Right renal cortex interstitium (tissue), 3 donors: ENCODE measurements at places on chromosomes 5 and 9.
A peak's percentile ranks its signal among the peaks of the same experiment; 100 is the strongest.

DNA sequence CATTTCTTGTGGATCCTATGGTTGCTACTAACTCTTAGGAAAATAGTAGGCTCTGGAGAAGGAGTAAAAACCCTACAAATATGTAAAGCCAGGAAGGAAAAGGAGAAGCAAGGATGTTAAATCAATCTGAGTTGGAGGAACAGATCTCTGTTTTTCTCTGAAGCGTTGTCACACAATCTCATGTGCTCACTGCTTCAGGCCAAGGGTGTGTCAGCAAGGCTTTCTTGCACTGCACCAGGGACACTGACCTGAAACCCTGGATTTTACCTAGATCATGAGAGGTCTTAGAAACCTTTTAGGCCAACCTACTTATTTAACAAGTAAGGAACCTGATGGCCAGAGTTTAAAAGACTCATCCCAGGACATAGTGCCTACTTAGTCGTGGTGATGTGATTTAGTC lies 12.5 kb upstream of the AGXT2 start:
- DNase-seq = no peak

DNA sequence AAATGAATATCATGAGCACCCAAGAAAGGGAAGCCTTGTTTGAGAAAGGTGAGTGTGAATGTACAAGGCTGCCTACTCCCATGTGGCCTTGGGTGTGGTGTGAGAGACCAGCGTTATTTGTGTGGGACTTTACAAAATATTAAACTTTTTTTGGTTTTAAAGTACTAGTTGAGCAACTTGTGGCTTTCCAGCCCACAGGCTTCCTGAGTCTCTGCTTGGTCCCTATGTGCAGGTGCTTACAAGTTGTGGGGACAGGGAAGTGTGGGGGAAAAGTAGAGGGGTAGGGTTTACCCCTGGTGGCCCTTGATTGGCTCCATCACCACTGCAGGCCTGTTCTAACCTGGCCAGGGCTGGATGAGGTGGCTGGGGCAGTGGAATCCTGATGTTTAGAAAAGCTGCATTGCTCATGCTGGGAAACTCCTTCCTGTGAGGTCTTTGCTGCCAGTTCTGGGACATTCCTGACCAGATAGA lies 19.7 kb downstream of the PTTG1 start:
- DNase-seq = no peak

- peak; percentile 17 for DNase-seq
These were observed 43.6 kb upstream of the C5orf46 start for GRCh38 chr5:147949711-147950573.

DNA sequence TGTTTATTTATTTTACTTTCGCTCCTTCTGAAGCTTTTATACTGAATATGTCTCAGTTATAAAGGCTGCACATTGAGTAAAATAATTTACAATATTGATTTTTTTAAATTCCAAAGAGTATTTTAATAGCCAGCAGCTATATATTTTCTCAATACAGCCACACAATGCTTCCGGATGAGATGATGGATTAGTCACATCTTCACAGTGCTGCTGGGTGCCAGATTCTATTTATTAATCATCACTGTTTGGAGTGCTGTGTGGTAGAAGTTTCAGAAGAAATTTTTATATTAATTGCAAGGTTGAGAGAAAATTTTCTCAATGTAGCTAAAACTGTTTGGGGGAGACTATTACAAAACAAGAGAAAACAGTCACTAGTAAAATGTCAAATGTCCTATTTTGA lies 989.8 kb downstream of the TLE4 start:
- no peak for DNase-seq

- DNase-seq = no peak
These were observed 27.2 kb downstream of the NDUFAF2 start for GRCh38 chr5:60972231-60972630.

- DNase-seq = no peak
These were observed 62.8 kb downstream of the GNA14 start for GRCh38 chr9:77585335-77585786.

GRCh38 chr9:4152101-4152600 lies 147.7 kb downstream of the GLIS3 start:
- no peak for DNase-seq

- no peak for DNase-seq
These were observed 80.4 kb upstream of the OSMR start for GRCh38 chr5:38765399-38765861.

DNA sequence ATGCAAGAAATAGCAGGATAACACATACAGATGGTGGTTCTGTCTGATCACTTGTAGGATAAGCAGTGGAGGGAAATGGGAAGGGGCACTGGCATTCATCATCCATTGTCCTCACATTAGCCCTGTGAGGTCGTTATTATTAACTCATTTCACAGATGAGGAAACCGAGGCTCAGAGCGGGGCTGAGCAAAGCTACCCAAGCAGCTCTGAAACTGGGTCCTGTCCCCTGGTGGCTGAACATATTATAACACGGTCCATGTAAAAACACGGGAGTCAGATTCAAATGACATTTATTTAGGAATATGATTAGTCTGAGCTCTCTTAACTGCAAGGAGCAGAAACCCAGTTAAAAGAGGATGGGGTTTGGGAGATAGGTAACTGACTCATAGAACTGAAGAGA lies 43.1 kb downstream of the HRH2 start:
- no peak for DNase-seq

- no peak for DNase-seq
These were observed 7.0 kb upstream of the IL12B start for GRCh38 chr5:159337016-159337955.

DNA sequence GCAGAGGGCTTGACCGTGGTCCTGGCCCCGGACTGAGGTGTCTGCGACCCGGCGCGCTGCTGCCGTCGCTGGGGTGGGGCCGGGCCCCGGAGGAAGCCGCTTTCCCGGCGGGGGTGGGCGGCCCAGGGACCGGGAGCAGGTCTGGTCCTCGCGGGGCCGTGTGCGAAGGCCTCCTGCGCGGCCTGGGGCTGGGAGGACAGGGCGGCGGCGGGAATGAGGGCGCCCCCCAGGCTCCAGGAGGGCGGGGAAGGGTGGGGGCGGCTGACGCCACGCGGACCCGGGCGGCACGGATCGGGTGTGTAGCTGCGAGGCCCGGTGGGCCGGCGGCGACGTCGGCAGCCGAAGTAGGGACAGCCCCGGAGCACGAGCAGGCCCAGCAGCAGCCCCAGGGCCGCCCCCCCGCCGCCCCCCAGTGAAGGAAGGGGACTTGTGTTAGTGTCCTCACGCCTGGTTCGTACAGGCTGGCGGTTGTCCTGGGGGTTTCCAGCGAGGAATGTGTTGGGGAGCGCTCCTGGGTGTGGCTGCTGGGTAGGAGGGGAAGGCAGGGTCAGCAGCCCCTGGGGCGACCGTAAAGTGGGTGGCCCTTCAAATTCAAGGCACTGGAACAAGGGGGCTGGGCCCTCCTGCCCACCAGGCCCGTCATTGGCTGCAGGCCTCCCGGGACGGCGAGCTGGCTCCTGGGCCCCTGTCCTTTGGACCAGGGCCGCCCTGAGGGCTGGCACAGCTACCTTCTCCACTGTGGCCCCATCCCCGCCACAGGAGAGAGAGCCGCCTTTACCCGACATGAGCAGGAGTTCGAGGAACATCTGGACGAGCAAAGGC lies 597 bp upstream of the TMEM250 start:
- no peak for DNase-seq
